NCI-H82 (cell line): ENCODE measurements at places on chromosomes 6 and 20.

DNA sequence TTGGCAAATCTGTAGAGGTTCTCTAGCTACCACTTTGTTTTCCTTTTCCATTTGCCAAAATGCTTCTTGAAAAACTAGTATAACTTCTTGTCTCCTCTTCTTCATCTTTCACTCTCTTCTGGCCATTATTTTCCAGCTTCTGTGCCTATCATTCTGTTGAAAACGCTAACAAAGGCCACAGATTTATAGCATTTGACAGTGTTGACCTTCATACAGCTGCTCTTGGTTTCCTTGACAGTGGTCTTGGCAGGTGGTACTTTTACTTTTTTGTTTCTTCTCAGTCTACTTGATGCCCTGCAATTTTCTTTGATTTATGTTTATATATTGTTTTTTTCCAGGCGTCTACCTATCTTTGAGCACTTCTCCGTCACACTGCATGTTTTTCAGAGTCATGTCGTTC lies 23.7 kb downstream of the TRMT11 start:
- DNase-seq, result no peak

DNA sequence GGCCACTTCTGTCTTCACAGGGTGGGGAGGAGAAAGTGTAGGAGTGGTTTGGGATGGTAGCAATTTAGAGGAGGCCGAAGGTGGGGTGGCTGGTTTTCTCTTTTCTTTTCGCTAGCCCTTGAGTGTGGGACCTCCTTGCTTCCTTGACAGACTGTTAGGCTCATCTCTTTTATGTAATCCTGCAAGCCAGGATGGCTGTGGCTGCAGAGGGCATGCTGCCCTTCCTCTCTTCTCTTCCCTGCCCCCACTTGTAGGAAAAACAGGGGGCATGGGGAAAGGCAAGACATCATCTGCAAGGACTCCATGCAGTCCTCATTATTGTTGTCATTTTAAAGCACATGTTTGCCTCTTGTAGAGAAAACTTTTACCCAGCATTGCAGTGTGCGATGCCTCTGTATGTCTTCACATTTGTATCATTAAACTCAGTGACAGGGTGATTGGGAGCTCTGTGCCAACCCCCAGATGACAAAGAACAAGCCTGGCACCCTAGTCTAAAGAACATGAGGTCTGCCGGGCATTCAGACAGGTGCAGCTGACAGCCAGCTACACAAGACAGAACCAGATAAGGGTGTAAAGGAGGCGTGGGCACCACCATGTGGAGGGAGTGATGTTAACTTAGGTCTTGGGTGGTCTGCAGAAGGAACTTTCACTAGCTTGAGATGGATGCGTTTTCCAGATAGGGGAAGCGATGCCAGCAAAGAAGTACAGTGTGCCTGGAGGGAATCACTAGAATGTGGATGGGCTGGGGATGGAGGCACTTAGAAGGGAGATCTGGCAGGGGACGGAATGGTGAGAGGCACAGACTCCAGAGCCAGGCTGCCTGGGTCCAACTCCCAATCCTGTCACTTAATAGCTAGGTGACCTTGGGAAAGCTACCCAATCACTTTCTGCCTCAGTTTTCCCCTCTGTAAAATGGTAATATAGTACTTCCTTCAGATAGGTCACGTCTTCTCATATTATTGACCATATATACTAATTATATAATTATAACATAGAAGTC lies 207.6 kb downstream of the TBC1D7 start:
- peak; percentile 11 for DNase-seq

DNA sequence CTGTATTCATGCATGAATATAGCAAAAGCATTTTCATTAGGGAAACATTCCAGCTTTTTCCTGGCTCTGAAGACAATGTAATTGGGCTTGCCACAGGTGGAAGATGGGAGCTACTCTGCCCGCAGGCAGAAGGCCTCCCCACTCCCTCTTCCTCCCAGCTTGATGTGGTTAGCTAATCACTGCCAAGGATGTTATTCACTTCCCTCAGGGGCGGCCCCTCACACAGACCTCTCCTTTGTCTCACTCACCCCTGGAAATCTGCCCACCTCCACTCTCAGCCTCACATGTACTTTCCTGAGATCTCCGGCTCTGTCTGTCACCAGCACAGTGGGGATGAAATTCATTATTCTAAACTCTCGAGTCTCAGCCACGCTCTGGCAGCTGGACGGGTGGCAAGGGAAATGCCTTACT lies 100.7 kb downstream of the ANKRD60 start:
- DNase-seq, result no peak

GRCh38 chr20:56417911-56418310 lies 5.9 kb downstream of the CASS4 start:
- DNase-seq, result no peak
